Ascending aorta (tissue), 2 donors: ENCODE measurements at places on chromosomes 5 and 9. TPM values are rescaled to one million over a fixed set of nuclear protein-coding genes. Genes with fewer than 3 reads are reported as not detected.
A peak's percentile ranks its signal among the peaks of the same experiment; 100 is the strongest.

The SNCAIP gene
- 2.9 TPM for total RNA-seq

The BTNL3 gene
- total RNA-seq, result not detected

- no peak overlapping the region for H3K4me3 ChIP-seq
- H3K27ac ChIP-seq, result peak overlapping the region; percentile 81
- no peaks in the 10 kb centered on the region for H3K27me3 ChIP-seq
- H3K36me3 ChIP-seq, result no peaks in the 10 kb centered on the region
- peaks cover 20% of the 10 kb centered on the region for H3K4me1 ChIP-seq
- no peak for DNase-seq
Observed at GRCh38 chr5:95870105-95870672, 47.7 kb upstream of the GLRX start.

GRCh38 chr5:135625961-135626360 is 47.2 kb upstream of the CXCL14 start:
- DNase-seq, result no peak
- H3K36me3 ChIP-seq, result no peaks in the 10 kb centered on the region
- H3K4me3 ChIP-seq, result no peak overlapping the region
- no peak overlapping the region for H3K27ac ChIP-seq
- no peaks in the 10 kb centered on the region for H3K4me1 ChIP-seq

DNA sequence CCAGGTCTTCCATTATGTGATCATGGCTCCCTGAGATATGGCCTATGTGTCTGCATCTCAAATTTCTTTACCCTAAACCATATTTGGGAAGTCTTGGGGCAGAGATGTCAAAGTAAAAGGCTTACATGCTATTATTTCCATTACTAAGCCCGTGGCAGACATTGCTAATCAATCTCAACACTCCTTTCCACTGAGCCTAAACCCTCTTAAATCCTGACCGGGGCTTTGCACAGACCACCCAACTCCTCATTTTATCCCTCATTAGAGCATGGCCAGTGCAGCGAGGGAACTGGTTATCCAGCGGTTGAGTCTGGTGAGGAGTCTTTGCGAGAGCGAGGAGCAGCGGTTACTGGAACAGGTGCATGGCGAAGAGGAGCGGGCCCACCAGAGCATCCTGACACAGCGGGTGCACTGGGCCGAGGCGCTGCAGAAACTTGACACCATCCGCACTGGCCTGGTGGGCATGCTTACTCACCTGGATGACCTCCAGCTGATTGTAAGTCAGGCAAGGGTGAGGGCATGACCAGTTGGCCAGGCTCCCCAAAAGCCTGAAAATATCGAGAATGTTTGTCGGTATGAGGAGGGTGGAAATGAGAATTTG is 11.0 kb downstream of the BSPRY start:
- H3K4me1 ChIP-seq, result no peaks in the 10 kb centered on the region
- no peak overlapping the region for H3K4me3 ChIP-seq
- no peak for DNase-seq
- H3K27ac ChIP-seq, result no peak overlapping the region

DNA sequence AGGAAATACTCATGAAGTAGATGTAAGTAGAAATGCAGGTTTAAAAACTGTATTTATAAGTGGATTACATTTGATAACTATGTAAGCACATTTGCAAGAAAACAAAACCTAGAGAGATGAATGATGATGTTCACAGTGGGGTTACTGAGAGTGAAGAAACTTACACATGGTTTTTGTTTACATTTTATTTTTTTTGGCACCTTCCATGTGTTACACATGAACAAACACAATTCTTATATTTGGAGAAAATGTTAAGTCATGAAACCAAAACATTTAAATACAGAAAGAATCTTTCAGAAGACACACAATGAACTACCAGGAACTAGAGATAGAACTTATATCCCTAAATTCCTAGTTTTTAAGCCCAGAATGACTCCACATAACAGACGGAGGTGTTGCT is 51.5 kb upstream of the SPATA31E1 start:
- H3K36me3 ChIP-seq, result no peaks in the 10 kb centered on the region
- H3K4me3 ChIP-seq, result no peak overlapping the region
- no peaks in the 10 kb centered on the region for H3K4me1 ChIP-seq
- H3K27ac ChIP-seq, result no peak overlapping the region
- no peaks in the 10 kb centered on the region for H3K27me3 ChIP-seq

DNA sequence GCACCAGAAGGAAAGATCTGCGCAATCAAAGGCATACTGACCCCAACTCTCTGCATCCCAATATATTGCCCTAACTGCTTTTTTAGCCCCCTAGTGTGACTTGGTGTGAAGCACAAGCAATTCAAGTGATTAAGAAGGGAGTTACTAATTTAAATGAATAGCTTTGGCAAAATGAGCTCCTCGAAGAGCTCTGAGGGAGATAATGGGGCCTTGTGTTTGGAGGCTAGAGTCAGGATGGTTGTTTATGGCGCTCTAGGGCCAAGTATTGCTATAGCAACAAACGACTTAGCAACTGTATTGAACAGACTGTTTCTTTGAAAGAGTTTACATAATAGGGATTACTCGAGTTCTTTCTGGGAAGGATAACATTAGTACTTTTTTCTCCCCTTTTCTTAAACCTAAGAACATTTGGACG is 11.5 kb upstream of the C5orf58 start:
- no peak overlapping the region for H3K4me3 ChIP-seq
- H3K27ac ChIP-seq, result no peak overlapping the region
- H3K4me1 ChIP-seq, result no peaks in the 10 kb centered on the region
- no peaks in the 10 kb centered on the region for H3K36me3 ChIP-seq
- DNase-seq, result no peak
- no peaks in the 10 kb centered on the region for H3K27me3 ChIP-seq

The TMC1 gene
- total RNA-seq, result not detected

- DNase-seq, result peak; percentile 97
- H3K4me3 ChIP-seq, result no peak overlapping the region
- no peaks in the 10 kb centered on the region for H3K27me3 ChIP-seq
- peaks cover 3% of the 10 kb centered on the region for H3K36me3 ChIP-seq
Observed at GRCh38 chr5:172901012-172901780, 58.0 kb upstream of the RPL26L1 start.

The PCDHA1 gene
- total RNA-seq, result not detected

The TXNDC8 gene
- not detected for total RNA-seq

GRCh38 chr9:127264462-127265219 is at the start of gene GARNL3:
GARNL3 (plus strand) TSS chr9:127264774; CDS start chr9:127264878, 104 bp downstream.
- no peaks in the 10 kb centered on the region for H3K36me3 ChIP-seq
- H3K4me1 ChIP-seq, result peaks cover 10% of the 10 kb centered on the region
- H3K27ac ChIP-seq, result peak within 1 kb of the TSS; percentile 58
- no peak within 1 kb of the TSS for H3K4me3 ChIP-seq
- no peak for DNase-seq
- H3K27me3 ChIP-seq, result no peaks in the 10 kb centered on the region

- H3K4me1 ChIP-seq, result no peaks in the 10 kb centered on the region
- H3K27me3 ChIP-seq, result no peaks in the 10 kb centered on the region
- no peak overlapping the region for H3K4me3 ChIP-seq
- no peak overlapping the region for H3K27ac ChIP-seq
- DNase-seq, result no peak
- H3K36me3 ChIP-seq, result peaks cover 42% of the 10 kb centered on the region
Observed at GRCh38 chr9:133403766-133404453, 13.9 kb downstream of the REXO4 start.

DNA sequence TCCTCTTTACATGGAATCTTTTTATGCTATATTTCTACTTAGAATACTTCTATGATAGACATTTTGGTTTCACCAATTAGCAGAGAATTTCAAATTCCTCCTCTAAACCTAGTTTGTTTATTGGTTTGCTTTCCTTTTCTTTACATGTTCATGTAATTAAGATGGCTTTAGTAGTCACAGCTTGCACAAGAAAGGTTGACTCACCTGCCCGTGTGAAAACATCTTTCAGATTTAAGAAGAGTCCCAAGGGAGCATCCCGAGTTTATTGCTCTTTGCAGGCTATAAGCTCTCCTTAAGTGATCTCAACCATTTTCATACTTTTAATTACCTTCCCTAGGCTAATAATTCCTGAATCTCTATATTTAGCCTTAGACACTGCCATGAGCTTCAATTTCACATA is 28.9 kb downstream of the TYRP1 start:
- H3K36me3 ChIP-seq, result no peaks in the 10 kb centered on the region
- H3K4me3 ChIP-seq, result no peak overlapping the region
- H3K27ac ChIP-seq, result no peak overlapping the region
- no peaks in the 10 kb centered on the region for H3K27me3 ChIP-seq
- H3K4me1 ChIP-seq, result no peaks in the 10 kb centered on the region

GRCh38 chr9:127974769-127975261 is 6.0 kb downstream of the EEIG1 start:
- H3K36me3 ChIP-seq, result no peaks in the 10 kb centered on the region
- DNase-seq, result peak; percentile 90
- no peak overlapping the region for H3K4me3 ChIP-seq
- H3K27me3 ChIP-seq, result no peaks in the 10 kb centered on the region
- H3K27ac ChIP-seq, result peak overlapping the region; percentile 29

DNA sequence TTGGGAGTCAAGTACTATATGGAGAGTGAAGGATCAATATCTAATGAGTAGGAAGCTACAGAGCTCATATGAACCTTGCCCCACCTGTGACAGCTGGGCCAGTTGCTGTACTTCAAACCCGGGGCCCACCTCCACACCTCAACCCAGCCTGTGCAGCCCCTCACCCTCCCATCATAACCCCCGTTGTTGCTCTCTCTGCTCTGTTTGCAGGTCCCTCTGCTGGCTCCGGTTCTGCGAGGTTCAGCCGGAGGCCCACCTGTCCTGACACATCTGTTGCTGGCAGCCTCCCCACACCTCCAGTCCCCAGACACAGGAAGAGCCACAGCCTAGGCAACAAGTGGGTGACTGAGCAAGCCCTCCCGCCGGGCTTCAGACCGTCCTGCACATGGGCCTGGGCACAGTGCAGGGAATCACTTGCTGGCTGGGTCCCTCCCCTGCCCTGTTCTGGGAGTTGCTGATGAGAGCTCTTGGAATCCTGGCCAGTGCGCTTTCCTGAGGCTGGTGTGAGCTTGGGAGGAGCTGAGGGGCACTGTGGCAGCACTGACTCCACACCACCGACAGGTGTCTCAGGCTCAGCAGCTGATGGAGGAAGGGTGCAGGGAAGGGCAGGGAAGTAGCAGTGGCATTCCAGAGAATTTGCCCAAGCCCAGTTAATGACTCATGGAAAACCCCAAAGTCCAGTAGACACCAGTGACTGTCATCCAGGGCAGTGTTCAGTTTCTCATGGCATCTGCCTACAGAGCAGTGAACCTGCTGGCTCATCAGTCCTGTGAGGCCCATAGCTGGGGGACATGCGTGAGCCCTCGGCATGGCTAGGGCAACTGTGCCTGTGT is 69.5 kb upstream of the GARNL3 start:
- no peak overlapping the region for H3K4me3 ChIP-seq
- H3K27me3 ChIP-seq, result no peaks in the 10 kb centered on the region
- DNase-seq, result no peak
- H3K36me3 ChIP-seq, result no peaks in the 10 kb centered on the region
- no peaks in the 10 kb centered on the region for H3K4me1 ChIP-seq

DNA sequence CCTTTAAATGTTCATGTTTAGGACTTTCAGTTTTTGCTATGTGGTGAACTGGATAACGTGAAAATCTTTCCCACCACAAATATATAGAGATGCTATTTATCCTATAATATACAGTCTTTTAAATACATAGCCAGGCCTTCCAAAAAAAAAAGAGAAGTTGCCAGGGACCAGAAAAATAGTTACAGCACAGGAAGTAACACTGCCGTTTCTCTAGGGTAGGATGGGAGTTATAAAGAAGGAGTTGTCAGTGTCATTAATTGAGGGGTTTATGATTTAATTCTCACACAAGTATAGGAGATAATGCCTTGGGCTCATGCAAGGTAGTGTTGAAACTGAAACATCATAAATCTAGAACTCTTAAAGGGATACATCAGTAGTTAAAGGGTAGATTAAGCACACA is 83.9 kb downstream of the LRRC70 start:
- no peak overlapping the region for H3K4me3 ChIP-seq
- DNase-seq, result no peak
- H3K27me3 ChIP-seq, result no peaks in the 10 kb centered on the region
- no peaks in the 10 kb centered on the region for H3K4me1 ChIP-seq
- H3K36me3 ChIP-seq, result no peaks in the 10 kb centered on the region

The NR2F1-AS1 gene
- 0.85 TPM for total RNA-seq

The F2RL2 gene
- total RNA-seq, result not detected

GRCh38 chr5:159097784-159098602 is 1.7 kb downstream of the EBF1 start:
- H3K36me3 ChIP-seq, result no peaks in the 10 kb centered on the region
- no peaks in the 10 kb centered on the region for H3K27me3 ChIP-seq

The FAF2 gene
- total RNA-seq, result 18.7 TPM

- no peaks in the 10 kb centered on the region for H3K4me1 ChIP-seq
- no peaks in the 10 kb centered on the region for H3K36me3 ChIP-seq
- no peak overlapping the region for H3K4me3 ChIP-seq
- H3K27me3 ChIP-seq, result no peaks in the 10 kb centered on the region
Observed at GRCh38 chr9:12972608-12973589, 198.1 kb downstream of the LURAP1L start.

GRCh38 chr5:84119252-84119651 is 265.4 kb downstream of the EDIL3 start:
- H3K4me1 ChIP-seq, result no peaks in the 10 kb centered on the region
- H3K36me3 ChIP-seq, result no peaks in the 10 kb centered on the region
- no peak overlapping the region for H3K4me3 ChIP-seq
- DNase-seq, result no peak

GRCh38 chr5:131245312-131245711 is 18.5 kb upstream of the CDC42SE2 start:
- H3K4me1 ChIP-seq, result no peaks in the 10 kb centered on the region
- DNase-seq, result no peak
- H3K4me3 ChIP-seq, result no peak overlapping the region
- no peaks in the 10 kb centered on the region for H3K36me3 ChIP-seq

DNA sequence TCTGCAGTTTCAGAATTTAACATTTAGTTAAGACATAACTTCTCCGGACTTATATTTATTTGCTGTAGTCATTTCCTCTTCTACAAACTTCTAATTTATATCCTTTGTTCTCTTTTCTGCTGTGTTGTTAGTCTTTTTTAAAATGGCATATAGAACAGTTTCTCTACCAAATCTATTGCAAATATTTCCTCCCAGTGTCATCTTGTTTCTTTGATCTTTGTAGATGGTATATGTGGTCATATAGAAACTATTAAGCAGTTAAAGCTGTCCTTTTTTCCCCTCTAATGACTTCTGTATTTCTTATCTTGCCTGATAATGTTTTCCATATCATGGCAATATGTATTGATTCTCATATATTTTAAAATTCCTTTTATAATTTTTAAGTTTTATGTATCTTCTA is 264.5 kb downstream of the MCTP1 start:
- no peaks in the 10 kb centered on the region for H3K4me1 ChIP-seq
- H3K27me3 ChIP-seq, result no peaks in the 10 kb centered on the region
- no peak overlapping the region for H3K4me3 ChIP-seq
- H3K27ac ChIP-seq, result no peak overlapping the region
- DNase-seq, result no peak

DNA sequence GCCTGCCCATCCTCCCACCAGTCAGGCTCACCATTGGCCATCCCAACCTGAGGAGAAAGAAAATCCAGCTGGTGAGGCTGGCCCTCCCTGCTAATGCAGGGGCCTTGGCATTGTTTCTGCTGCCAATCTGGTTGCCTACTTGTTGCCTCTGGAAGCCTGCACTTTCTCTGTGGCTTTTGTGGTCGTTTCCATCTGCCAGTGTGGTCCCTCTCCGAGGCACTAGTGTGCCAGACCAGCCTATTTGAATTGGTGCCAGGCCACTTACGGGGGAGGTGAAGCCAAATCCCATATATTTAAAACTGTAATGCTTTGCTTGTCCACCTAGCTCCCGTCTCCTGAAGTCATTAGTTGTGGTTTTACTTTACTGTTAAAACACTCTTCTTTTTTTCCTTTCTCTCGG is 213.4 kb upstream of the ADAMTSL1 start:
- no peaks in the 10 kb centered on the region for H3K27me3 ChIP-seq
- no peak for DNase-seq
- no peaks in the 10 kb centered on the region for H3K36me3 ChIP-seq
- peaks cover 2% of the 10 kb centered on the region for H3K4me1 ChIP-seq
